Iris pigment epithelial cell (primary cell): ENCODE measurements at places on chromosomes 5 and 9.

DNA sequence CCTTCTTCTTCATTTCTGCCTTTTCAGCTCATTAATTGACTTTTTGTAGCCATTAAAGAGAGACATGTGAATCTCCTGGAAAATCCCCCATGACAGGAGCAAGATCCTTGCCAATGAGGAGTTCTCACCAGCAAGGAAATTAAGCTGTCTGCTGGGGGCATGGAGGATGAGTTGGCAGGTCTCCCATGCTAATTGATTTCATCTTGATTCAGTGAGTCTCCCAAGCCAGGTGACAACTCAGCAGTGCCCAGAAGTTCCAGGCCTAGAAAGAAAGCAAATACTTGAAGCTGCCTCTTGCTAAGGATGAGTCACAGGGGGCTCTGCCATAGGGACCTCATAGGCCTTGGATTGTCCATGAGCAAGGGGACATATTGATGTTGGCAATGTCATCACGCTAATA lies 30.0 kb upstream of the ADRA1B start:
- DNase-seq: no peak

GRCh38 chr5:134874831-134875655 lies 872 bp downstream of the TXNDC15 start:
- peak; percentile 92 for DNase-seq

GRCh38 chr9:6567140-6567591 lies 78.4 kb downstream of the GLDC start:
- DNase-seq: peak; percentile 97

DNA sequence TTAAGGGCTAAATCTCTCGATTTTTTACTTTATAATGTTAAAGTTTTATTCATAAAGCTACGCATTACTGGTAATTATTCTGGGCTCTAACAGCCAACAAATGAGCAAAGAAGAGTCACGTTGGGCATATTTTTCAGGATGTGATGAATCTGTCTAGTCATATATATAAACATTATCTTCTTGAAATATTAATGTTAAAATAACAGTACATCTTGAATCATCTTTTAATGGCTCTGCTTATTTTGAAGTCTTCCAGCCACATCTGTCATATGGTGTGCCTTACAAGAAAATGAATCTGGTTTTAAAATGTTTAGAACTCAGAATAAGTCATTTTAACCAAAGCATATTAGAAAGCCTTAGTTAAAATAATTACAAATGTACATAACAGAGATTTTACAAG lies 96.9 kb downstream of the CWC27 start:
- DNase-seq: peak; percentile 22

DNA sequence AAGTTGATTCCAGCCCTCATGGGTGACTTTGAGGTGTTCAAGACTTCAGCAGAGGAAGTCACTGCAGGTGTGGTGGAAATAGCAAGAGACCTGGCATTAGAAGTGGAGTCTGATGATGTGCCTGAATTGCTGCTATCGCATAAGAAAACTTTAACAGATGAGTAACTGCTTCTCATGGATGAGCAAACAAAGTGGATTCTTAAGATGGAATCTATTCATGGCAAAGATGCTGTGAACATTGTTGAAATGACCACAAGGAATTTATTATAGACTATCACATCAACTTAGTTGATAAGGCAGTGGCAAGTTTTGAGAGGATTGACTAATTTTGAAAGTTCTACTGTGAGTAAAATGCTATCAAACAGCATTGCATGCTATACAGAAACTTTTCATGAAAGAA lies 17.1 kb upstream of the POU4F3 start:
- no peak for DNase-seq

- peak; percentile 60 for DNase-seq
Measured at GRCh38 chr9:98091735-98092612, 27.0 kb downstream of the TRIM14 start.

DNA sequence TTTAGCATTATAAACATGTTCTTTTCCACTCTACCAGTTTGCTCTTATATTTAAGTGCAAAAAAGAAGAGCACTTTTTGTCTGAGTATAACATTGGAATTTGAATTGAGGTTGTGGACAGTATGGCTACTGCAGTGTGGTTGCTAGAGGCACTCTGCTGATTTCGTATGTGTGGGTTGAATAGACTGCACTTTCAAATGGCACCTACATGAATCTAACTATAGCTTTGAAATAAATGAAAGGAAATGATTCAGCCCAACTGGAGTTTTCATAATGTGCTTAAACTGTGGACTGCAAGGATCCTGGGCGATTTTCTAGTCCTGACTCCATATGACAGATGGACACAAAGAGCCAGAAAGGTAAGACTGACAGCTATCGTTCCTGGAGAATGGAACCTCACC lies 657.6 kb upstream of the RIOK2 start:
- DNase-seq: peak; percentile 38

- no peak for DNase-seq
Measured at GRCh38 chr5:66339896-66340295, 195.8 kb downstream of the SREK1 start.

GRCh38 chr5:53406630-53407316 lies 73.7 kb upstream of the FST start:
- peak; percentile 95 for DNase-seq
